Activated naive CD4-positive, alpha-beta T cell (primary cell): ENCODE measurements at places on chromosomes 4 and X.
A peak's percentile ranks its signal among the peaks of the same experiment; 100 is the strongest.

GRCh38 chr4:94880956-94881355 lies 123.2 kb downstream of the BMPR1B start:
- DNase-seq: no peak

GRCh38 chrX:76148041-76148665 lies 24.7 kb upstream of the PBDC1 start:
- peak; percentile 1 for DNase-seq

GRCh38 chr4:68734095-68734494 lies 63.6 kb upstream of the UGT2B15 start:
- DNase-seq: no peak

DNA sequence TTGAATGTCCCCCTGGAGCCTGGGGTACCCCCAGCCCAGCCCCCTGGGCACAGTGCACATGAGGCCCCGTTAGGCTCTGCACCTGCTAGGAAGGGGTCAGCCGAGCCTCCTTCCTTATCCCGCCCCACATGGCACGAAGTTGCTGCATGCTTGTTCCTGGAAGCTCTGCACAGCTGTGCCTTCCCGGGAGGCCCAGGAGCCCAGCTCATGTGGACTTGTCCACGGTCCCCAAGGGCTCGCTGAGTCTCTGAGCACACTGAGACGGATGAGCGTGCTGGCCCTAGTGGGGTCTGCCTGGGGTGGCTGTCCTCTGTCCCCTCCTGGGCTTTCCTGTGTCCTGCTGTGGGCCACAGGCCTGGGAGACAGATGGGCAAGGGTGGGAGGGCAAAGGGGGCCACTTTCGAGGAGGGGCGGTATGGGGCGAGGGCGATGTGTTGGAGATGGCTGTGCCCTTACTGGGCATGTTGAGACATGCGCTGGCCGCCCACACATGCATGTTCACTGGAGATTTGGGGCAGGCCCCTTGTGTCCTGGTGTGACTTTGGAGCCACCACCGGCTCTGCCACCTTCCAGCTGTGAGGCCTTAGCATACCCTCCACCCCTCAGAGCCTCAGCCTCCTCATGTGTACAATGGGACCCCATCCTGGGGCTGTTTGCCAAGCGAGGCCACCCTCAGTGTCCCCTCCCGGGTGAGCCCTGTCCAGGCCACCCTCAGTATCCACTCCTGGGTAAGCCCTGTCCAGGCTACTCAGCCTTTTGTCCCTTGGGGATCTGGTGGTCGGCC lies 237.6 kb downstream of the AFAP1 start:
- no peak for DNase-seq

- no peak for DNase-seq
Measured at GRCh38 chr4:110613745-110614144, 9.1 kb downstream of the PITX2 start.

- no peak for DNase-seq
Measured at GRCh38 chrX:46876901-46877300, 35.3 kb upstream of the JADE3 start.

GRCh38 chr4:40270609-40271008 lies 64.5 kb upstream of the CHRNA9 start:
- DNase-seq: no peak

- no peak for DNase-seq
Measured at GRCh38 chr4:117357866-117358265, 272.5 kb upstream of the TRAM1L1 start.

DNA sequence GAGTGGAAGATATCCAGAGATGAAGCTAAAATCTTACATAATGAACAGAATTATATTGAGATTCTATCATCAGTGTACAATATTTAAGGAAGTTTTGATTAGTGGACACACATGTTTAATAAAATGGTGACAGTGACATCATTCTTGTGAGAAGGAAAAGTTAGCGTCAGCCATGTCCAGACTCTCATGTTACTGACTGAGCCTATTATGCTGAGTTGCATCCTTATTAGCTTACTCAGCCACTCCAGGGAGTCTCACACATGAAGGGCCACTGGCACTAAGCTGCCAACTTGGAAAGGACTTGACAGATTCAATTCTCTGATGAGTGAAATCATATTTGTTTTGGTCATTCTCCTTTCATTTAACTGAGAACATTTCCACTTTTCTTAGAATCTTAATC lies 170.6 kb downstream of the BANK1 start:
- no peak for DNase-seq

DNA sequence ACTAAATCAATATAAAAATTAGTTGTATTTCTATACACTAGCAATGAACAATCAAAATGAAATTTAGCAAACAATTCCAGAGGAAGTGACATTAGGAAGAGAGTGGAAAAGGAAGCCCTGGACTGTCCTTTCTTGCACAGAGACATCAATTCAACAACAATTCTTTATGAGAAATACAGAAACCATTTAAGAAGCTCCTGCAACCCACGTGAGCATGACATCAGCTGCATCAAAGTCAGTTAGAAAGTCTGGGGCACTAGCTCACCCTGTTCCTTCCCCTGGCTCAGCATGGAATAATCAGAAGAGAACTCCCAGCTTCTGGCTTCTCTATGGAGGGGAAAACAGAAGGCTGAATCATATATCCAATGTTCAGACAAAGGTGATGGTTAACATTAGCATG lies 48.6 kb upstream of the STARD8 start:
- no peak for DNase-seq

DNA sequence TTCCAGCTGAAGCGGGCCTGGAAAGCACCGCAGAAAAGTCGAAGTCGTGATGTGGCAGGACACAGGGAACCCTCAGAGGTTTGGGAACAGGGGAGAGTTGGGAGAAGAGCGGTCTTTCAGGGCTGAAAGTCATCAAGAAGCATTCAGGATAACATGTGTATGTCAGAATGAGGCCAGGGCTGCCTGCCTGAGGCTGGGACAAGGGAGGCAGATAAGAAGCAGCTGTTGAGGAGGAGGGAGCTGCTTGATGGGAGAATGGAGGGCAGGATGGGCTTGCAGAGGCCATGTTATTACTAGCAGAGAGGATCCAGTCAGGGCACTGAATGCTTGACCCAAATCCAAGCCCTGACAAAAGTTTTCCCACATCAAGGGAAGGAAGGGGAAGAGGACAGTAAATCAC lies 132.0 kb downstream of the ATG4A start:
- DNase-seq: no peak

DNA sequence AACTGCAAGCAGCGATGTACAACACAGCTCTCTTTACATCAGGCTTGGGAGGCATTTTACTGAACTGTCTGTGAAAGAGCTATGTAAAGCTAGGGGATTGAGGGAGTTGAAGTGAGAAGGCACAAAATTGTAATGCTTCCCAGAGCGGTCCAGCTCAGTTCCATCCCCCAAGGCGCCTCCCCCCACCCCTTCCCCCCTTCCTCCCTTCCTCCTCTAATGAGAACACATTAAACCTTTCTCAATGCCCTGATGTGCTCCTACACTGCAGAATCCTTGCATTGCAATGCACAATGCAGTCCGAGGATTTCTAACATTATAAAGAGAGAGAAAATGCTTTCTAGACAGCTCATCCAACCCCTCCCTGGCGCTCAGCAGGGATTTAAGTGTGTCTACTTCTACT lies 73.9 kb downstream of the CXXC4 start:
- no peak for DNase-seq

DNA sequence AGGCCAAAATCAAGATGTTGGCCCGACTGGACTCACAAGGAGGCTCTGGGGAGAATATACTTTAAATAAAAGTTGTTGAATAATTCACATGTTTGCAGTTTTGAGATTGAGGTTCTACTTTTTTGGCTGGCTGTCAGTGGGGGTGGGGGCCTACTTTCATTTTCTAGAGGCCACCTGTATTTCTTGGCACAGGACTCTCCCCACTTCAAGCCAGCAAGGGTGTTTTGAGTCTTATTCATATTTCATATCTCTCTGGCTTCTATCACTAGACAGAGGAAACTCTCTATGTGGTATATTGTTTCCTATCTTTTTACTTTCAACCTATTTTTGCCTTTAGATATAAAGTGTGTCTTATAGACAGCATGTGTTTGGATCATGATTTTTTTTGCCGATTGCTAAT lies 266.4 kb downstream of the PRR32 start:
- DNase-seq: no peak
